ENCODE measurements at places on chromosomes 2 and 18. TPM values are rescaled to one million over a fixed set of nuclear protein-coding genes. Genes with fewer than 3 reads are reported as not detected.

- H3K4me1 ChIP-seq: peaks cover 15% of the 10 kb centered on the region
- H3K27ac ChIP-seq: no peak overlapping the region
- no peaks in the 10 kb centered on the region for H3K27me3 ChIP-seq
These were observed 24.2 kb upstream of the PTPN4 start for GRCh38 chr2:119735565-119735964.

GRCh38 chr2:18159896-18160295 is 281.4 kb downstream of the KCNS3 start:
- no peak overlapping the region for H3K27ac ChIP-seq
- H3K4me3 ChIP-seq: no peak overlapping the region
- H3K27me3 ChIP-seq: no peaks in the 10 kb centered on the region
- DNase-seq: no peak
- no peaks in the 10 kb centered on the region for H3K4me1 ChIP-seq

DNA sequence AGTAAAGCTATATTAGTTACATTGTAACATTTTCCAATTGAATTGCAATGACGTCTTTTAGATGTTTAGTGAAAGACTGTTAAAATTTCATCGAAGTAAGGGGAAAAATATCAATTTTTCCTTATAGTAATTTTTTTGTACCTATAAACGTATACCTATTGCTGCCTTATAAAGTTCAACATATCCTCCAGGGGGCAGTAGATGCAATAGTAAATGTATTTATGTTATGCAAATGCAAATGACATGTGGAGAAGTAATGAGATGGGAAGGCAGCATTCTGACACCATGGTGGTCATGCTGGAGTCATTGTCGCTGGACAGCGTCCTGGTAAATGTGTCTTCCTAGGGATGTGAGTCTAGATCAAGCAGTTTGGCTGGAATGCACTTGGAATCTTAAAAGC is 38.7 kb downstream of the MSTN start:
- no peaks in the 10 kb centered on the region for H3K27me3 ChIP-seq
- DNase-seq: no peak
- H3K36me3 ChIP-seq: no peaks in the 10 kb centered on the region
- H3K4me1 ChIP-seq: no peaks in the 10 kb centered on the region

DNA sequence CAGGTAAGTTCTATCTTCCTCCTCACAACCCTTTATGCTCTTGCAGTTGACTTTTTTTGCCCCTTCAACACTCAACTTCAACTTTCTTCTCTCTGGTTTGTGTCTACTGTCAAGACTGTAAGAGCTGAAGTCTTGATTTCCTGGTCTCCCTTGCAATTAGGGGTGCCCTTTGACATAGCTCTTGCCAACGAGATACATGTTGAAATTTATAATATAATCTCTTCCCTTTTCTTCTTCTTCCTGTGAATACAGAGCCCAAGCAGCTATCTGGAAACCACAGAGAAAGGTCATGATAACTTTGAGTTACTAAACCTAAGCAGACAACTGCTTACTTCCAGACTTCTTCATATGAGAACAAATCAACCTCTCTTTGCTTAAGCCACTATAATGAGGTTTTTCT is 163.5 kb downstream of the MC4R start:
- no peaks in the 10 kb centered on the region for H3K27me3 ChIP-seq
- H3K36me3 ChIP-seq: no peaks in the 10 kb centered on the region
- DNase-seq: no peak
- H3K27ac ChIP-seq: no peak overlapping the region

Gene MOCOS
- total RNA-seq: 5.3 TPM

Gene ASPRV1
- total RNA-seq: 1.1 TPM

DNA sequence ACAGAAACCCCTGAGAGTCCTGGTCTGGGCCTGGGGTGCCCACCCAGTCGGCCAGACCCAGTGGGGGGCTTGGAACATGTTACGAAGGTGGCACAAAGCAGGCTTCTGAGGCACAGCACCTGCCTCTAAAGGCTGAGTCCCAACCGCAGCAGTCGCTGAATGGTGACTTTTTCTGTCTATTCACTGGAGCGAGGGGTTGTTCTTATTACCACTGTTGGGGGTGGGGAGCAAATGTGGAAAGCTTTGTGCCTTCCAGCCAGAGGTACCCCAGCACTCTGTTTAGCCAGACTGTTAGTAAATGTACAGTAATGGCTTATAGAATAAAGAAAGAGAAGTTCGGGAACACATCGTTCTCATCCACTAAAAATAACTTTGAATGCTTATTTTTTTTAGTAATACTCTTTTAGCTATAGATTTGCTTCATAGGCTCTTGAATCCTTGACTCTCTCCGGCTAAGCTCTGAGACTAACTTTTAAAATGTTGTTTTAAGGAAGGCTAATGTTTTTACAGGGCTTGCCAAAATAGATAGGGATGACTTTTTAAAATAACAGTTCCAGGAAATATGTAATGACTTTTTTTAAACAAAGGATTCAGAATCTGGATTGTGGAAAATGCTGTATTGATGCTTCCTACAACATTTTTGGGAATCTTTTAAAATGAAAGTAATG is 23.4 kb upstream of the PTPN2 start:
- peaks cover 35% of the 10 kb centered on the region for H3K27me3 ChIP-seq
- no peak overlapping the region for H3K4me3 ChIP-seq
- no peaks in the 10 kb centered on the region for H3K36me3 ChIP-seq
- H3K4me1 ChIP-seq: no peaks in the 10 kb centered on the region
- no peak overlapping the region for H3K27ac ChIP-seq

DNA sequence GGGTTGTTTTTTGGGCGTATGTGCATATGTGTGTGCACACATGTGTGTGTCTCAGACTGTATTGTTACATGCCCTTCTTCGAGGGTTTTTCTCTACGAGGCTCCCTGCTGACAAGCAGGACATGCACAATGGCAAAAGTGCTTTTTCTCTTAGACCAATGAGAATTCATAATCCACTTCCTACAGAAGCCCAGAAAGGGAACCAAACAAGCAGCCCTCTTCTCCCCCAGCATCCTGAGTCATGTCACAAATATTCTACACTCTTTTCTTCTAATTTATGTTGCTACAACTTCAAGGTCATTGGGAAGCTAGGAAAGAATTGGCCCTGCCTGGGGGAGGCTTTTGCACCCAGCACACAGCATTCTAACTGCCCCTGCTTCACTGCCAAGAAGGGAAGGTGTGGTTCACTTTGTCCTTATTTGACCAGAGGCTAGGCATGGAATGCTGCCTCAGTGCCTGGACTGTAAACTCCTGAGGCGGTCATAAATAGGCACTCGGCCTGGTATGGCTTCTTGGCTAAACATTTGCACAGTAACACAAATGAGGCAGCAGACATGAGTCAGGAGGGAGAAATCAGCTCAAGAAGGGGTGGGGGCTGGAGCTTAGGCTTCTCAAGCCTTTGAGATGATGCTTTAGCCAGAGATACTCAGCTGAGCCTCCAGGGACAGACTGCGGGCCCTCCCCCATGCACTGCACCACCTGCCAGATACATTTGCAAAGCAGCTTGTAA is 92.7 kb upstream of the KLF7 start:
- H3K4me1 ChIP-seq: peaks cover 39% of the 10 kb centered on the region
- H3K27me3 ChIP-seq: no peaks in the 10 kb centered on the region
- H3K36me3 ChIP-seq: no peaks in the 10 kb centered on the region
- H3K27ac ChIP-seq: no peak overlapping the region
- no peak for DNase-seq

Gene MGAT4A
- 6.7 TPM for total RNA-seq

Gene CYRIA
- total RNA-seq: 6.2 TPM

Gene DSC3
- 2.1 TPM for total RNA-seq

DNA sequence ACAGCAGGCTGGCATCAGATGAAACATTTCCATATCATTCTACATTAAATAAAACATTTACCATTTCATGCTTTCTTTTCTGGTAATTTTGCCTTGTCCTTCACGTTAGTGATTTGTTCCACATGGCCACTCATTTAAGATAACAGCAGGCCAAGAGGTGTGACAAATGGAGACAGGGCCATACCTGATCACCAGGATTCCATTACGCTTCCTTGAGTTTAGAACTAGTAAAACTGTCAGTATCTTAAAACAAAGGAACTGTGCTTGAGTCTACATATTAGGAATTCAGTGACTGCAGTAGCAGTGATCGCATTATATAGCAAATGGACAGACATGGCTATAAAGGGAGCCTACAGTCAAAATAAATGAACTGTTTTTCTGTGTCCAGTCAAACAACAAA is 155.1 kb upstream of the FSHR start:
- no peak overlapping the region for H3K27ac ChIP-seq
- H3K4me1 ChIP-seq: 0 out of 2 replicates have a peak, but pooled peaks cover 2% of the 10 kb centered on the region
- no peaks in the 10 kb centered on the region for H3K36me3 ChIP-seq

DNA sequence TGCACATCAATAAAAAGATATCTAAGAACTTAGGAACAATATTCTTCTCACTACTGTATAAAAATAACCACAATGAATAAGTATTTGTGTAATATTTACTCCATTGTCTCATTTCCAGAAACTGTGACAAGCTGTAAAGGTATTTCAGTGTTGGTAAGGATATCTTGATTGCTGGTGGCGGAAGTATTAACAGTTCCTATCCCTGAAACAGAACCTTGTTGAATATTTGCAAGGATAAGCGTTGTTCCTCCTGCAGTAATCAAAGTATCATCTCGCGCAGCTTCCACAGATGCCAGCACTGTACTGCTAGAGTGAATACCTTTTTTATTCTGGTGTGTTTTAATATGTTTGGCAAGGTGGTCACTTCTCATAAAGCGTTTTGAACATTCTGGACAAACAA is 55.3 kb downstream of the SP3 start:
- H3K27ac ChIP-seq: no peak overlapping the region
- peaks cover 5% of the 10 kb centered on the region for H3K4me1 ChIP-seq
- no peak for DNase-seq

Gene FBXO15
- 0.96 TPM for total RNA-seq

DNA sequence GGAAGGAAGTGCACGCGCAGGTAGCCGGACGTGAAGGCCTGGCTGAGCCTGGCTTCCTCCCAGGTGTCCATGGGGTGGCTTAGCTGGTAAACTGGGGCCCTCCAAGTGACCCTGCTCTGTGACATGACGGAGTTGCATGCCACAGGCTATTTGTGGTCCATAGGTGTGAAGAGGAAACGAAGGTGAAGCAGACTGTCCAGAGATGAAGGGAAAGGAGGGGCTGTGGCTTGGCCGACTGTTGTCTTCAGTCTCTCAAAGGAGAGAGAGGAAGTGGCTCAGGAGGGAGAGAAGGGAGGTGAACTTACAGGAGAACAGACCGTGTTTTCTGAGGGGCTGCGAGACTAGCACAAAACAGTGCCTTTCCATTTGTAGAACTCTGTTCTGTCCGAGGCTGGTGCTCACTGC is 19.3 kb downstream of the INPP5D start:
- H3K4me1 ChIP-seq: peaks cover 10% of the 10 kb centered on the region
- no peak overlapping the region for H3K4me3 ChIP-seq
- H3K36me3 ChIP-seq: no peaks in the 10 kb centered on the region
- no peak overlapping the region for H3K27ac ChIP-seq
- DNase-seq: no peak
- no peaks in the 10 kb centered on the region for H3K27me3 ChIP-seq

GRCh38 chr18:58468191-58468590 is 160.7 kb downstream of the ALPK2 start:
- H3K27me3 ChIP-seq: no peaks in the 10 kb centered on the region
- H3K27ac ChIP-seq: no peak overlapping the region
- no peak overlapping the region for H3K4me3 ChIP-seq
- 0 out of 2 replicates have a peak, but pooled peaks cover 3% of the 10 kb centered on the region for H3K36me3 ChIP-seq
- H3K4me1 ChIP-seq: no peaks in the 10 kb centered on the region
- DNase-seq: no peak

DNA sequence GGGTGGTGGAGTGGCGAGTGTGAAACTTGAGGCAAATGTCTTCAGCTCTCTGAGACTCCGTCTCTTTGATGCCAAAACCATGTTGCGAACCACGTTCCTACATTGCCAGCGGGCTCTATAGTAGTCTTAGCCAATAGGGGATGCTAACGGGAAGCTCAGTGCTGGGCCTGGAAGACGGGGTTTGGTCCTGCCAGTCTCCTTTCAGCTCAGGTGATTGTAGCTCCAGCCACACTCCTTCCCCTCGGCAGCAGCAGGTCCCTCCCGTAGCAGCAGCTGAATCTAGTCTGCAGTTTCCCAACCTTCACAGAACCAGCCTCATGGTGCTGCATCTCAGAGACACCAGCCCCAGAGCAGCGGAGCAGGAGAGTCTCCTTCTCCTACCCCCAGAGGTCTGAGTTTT is 109.7 kb downstream of the TFCP2L1 start:
- peaks cover 2% of the 10 kb centered on the region for H3K27me3 ChIP-seq
- H3K27ac ChIP-seq: no peak overlapping the region
- no peak overlapping the region for H3K4me3 ChIP-seq
- H3K4me1 ChIP-seq: no peaks in the 10 kb centered on the region

DNA sequence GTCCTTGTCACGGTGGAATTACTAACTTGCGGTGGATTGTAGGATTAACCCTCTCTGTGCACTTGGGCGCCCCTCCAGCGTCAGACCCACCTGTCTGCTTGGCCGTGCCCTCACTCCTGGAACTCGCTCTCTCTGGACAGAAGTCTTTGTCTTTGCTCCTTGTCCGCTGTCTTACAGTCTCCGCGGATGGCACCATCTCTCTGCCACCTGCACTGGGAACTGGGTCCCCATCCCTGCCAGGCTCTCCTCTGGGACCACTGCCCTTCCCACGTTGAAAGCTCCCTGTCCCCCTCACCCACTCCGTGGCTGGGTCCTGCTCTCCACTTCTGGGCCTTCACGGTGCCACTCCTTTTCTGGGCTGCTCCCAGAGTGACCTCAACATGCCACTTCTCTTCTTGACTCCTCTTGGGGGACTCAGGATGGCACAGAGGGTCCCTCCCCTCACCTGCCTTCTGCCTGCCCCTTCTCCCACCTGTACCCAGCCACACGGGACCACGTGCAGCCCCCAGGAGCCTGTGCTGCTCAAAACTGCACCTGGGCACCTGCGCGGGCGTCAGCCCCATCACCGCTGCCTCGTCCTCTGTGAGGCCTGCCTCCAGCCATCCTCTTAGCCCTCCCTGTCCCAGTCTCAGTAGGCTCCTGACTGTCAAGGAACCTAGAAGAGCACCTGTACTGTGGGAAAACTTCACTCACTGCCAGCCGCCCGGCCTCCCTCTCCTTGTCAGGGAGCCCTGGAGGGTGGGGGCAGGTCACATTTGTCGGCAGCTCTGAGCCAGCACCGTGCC is 11.1 kb downstream of the CNDP2 start:
- H3K4me3 ChIP-seq: no peak overlapping the region
- H3K4me1 ChIP-seq: peaks cover 30% of the 10 kb centered on the region
- H3K36me3 ChIP-seq: peaks cover 64% of the 10 kb centered on the region

GRCh38 chr2:11043245-11043644 is 112.0 kb upstream of the SLC66A3 start:
- H3K27ac ChIP-seq: no peak overlapping the region
- DNase-seq: no peak
- peaks cover 15% of the 10 kb centered on the region for H3K36me3 ChIP-seq
- H3K27me3 ChIP-seq: 0 out of 2 replicates have a peak, but pooled peaks cover 2% of the 10 kb centered on the region
- peaks cover 20% of the 10 kb centered on the region for H3K4me1 ChIP-seq

Gene NTSR2
- not detected for total RNA-seq

DNA sequence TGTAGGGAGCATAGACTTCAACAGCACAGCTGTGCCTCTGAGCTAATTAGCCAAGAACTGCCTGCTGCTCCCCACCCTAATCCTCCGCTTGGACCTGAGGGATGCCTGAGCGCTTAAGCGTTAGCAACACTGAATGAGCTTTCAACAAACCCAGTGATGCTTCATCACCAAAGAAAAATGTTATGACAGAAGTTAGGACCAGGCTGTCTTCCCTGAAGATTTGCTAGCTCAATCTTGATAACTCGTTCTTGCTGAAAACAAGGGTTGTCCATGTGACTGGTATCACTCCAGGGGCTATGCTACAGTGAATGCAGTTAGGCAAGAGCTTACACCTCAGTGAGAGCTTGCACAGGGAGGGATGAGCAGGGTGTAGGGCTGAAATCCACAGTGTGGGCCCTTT is 190.7 kb upstream of the SIX2 start:
- H3K36me3 ChIP-seq: no peaks in the 10 kb centered on the region
- DNase-seq: no peak
- H3K4me3 ChIP-seq: no peak overlapping the region
- H3K27ac ChIP-seq: no peak overlapping the region
- H3K27me3 ChIP-seq: no peaks in the 10 kb centered on the region
